ENCODE measurements at places on chromosomes 5 and 9.

- H3K4me3 ChIP-seq, result no peak overlapping the region
- H3K4me1 ChIP-seq, result no peaks in the 10 kb centered on the region
- peaks cover 66% of the 10 kb centered on the region for H3K36me3 ChIP-seq
- DNase-seq, result no peak
These were observed 127.2 kb downstream of the DOCK8 start for GRCh38 chr9:341634-342421.

DNA sequence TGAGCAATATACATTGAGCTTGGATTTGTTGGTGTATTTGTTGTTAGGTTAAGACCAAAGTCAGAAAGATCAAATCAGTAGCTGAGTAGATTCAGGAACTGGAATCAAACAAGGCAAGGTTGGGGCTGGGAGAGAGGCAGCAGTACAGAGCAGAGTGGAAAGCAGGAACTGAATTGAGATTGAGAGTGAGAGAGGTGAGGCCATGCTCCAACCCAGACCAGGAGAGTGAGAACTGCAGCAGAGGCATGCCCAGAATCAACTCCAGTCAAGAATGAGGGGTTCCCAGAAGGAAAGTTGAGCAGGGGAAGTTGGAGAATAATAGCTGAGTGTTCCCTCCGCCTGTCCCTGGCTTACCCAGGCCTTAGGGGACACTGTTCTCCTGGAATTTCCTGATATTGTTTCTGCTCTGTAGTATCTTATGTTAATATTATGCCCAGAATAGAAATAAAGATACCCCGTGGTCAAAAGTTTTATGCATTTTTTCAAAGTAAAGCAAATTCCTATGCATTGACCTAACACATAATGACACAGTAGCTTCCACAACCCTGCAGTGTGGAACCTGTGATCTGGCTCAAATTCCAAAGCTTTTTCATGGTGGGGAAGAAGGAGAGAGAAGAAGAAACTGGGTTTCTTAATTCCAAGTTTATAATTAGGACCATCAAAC, 82.7 kb downstream of the SV2C start:
- no peak overlapping the region for H3K27ac ChIP-seq
- no peak for DNase-seq
- H3K4me3 ChIP-seq, result no peak overlapping the region
- H3K27me3 ChIP-seq, result peaks cover 8% of the 10 kb centered on the region

DNA sequence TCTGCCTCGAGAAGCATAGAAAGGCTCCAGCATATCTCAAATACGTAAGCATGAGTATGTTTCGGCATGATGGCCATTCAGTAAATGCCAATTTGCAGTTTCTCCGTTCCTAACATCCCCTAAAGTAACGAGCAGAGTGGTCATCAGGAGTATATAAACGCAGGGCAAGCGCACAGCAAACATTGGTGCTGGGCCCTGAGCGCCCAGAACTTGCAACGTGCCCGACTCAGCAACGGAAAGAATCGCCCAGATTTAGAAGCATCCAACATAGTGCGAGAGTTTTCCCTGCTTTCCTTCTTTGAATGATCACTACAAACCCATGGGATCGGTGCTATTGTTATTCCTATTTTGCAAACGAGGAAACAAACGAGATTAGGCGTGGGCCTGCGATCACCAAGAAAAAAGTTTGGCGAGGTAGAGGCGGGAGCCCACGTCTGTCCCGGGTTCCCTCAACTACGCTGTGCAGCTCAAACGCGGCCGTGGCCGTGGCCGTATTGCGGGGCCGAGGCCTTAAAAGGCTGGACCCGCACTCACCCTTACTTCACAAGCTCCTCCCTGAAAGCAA, 505 bp downstream of the RPS14 start:
- H3K36me3 ChIP-seq, result peaks cover 55% of the 10 kb centered on the region
- H3K4me3 ChIP-seq, result peak overlapping the region; percentile 87
- H3K27ac ChIP-seq, result peak overlapping the region; percentile 100
- no peak for DNase-seq

DNA sequence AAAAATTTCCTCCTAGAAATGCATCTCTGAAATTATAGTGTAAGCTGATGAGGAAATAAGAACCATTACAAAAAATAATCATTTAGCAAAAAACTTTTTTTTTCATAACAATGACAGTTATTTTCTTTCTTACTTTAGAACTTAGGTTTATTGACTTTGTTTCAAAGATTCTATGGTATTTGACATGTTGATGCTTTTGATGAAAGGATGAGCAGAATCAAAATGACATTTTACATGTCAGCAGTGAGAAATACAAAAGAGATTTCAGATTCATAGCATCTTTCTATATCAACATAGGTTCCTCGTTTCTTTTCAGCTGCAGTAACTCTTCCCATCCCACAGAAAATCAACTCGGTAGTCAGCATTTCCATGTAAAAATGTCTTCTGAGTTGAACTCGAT, 1226.6 kb upstream of the C9orf72 start:
- no peaks in the 10 kb centered on the region for H3K27me3 ChIP-seq
- H3K27ac ChIP-seq, result no peak overlapping the region
- no peaks in the 10 kb centered on the region for H3K4me1 ChIP-seq
- H3K36me3 ChIP-seq, result no peaks in the 10 kb centered on the region
- H3K4me3 ChIP-seq, result no peak overlapping the region
- no peak for DNase-seq

- H3K27ac ChIP-seq, result no peak overlapping the region
- no peak overlapping the region for H3K4me3 ChIP-seq
- no peaks in the 10 kb centered on the region for H3K36me3 ChIP-seq
These were observed 41.0 kb downstream of the CCDC192 start for GRCh38 chr5:127744241-127744640.

DNA sequence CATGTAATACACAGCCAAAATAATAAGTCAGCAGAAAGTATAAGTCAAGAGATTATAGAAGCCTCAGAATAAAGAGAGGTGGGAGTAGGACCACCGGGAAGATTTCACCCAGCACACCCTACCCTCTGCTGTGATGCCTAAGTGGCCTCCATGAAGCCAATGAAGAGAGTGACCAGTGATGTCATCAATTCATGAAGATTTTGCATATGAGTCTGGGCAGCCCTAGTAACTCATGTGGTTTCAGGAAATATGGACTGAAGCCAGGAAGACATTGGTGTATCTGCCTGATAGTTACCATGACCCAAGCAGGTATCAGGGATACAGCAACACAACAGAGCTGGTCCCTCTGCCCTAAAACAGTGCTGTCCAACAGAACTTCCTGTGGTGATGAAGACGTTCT, 135.3 kb downstream of the ADAMTS12 start:
- 0 out of 3 replicates have a peak, but pooled peaks cover 3% of the 10 kb centered on the region for H3K27me3 ChIP-seq
- H3K36me3 ChIP-seq, result no peaks in the 10 kb centered on the region
- no peak overlapping the region for H3K4me3 ChIP-seq
- H3K27ac ChIP-seq, result no peak overlapping the region
- DNase-seq, result no peak

GRCh38 chr9:5113994-5114748, 71.3 kb downstream of the INSL6 start:
- no peak overlapping the region for H3K27ac ChIP-seq
- H3K4me3 ChIP-seq, result no peak overlapping the region
- H3K27me3 ChIP-seq, result no peaks in the 10 kb centered on the region
- H3K4me1 ChIP-seq, result no peaks in the 10 kb centered on the region
- DNase-seq, result no peak
- peaks cover 14% of the 10 kb centered on the region for H3K36me3 ChIP-seq

DNA sequence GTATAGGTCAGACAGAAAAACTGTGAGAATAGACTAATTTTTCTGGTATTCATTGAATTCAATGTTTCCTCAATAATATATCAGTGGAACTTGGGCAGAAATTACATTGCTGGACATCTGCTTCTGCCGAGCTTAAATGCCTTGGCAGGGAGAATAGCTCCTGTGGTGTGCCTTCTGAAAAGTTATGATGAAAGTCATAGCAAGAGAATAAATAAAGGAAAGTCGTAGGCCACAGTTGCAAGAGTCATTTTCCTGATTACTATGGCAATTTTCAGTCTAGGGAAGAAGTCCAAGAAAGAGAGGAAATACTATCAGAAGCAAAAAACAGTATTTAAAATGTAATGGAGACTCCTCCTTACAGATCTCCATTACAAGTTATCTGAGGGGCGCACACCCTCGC, 1596.1 kb upstream of the WWC1 start:
- no peaks in the 10 kb centered on the region for H3K4me1 ChIP-seq
- no peak for DNase-seq
- H3K27me3 ChIP-seq, result no peaks in the 10 kb centered on the region

- DNase-seq, result no peak
- no peak overlapping the region for H3K4me3 ChIP-seq
- H3K36me3 ChIP-seq, result no peaks in the 10 kb centered on the region
- H3K4me1 ChIP-seq, result no peaks in the 10 kb centered on the region
- no peak overlapping the region for H3K27ac ChIP-seq
These were observed 175.6 kb upstream of the TLE4 start for GRCh38 chr9:79396168-79396567.

GRCh38 chr5:54785729-54786591, 199.4 kb downstream of the ESM1 start:
- H3K4me1 ChIP-seq, result peaks cover 16% of the 10 kb centered on the region

DNA sequence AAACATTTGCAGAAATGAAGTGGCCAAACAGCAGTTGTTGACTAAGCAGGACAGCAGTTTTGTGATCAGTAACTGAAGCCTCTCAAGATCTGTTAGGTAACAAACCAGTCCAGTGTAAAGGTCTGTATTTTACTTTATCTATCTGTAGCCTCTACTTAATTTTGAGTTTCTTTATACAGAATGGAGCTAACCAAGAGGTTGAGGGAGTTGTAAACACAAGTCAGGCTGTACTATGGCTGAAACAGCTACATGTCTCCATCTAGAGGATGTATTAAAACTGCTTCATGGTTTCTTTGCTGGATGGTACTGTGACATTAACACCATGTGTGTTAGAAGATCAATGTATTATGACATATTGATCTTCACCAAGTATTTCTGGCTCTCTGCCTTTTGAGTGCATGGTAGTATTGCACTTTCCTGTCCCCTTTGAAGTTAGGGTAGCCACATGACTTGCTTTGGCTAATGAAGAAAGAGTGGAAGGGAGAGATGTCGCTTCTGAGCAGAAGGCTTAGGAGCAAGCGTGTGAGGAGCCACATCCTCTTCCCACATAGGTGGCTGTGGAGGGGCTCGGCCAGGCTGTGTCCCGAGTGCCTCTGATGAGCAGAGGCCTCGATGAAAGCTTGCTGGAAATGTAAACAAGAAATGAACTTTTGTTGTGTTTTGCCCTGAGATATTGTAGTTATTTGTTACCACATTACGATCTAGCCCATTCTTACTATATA, 105.6 kb upstream of the PCA3 start:
- DNase-seq, result peak; percentile 28
- H3K4me1 ChIP-seq, result peaks cover 16% of the 10 kb centered on the region
- H3K27ac ChIP-seq, result no peak overlapping the region
- H3K27me3 ChIP-seq, result no peaks in the 10 kb centered on the region
- H3K4me3 ChIP-seq, result no peak overlapping the region

Data from K562 (cell line).